ENCODE measurements at places on chromosomes 13 and 19. TPM values are rescaled to one million over a fixed set of nuclear protein-coding genes. Genes with fewer than 3 reads are reported as not detected.

DNA sequence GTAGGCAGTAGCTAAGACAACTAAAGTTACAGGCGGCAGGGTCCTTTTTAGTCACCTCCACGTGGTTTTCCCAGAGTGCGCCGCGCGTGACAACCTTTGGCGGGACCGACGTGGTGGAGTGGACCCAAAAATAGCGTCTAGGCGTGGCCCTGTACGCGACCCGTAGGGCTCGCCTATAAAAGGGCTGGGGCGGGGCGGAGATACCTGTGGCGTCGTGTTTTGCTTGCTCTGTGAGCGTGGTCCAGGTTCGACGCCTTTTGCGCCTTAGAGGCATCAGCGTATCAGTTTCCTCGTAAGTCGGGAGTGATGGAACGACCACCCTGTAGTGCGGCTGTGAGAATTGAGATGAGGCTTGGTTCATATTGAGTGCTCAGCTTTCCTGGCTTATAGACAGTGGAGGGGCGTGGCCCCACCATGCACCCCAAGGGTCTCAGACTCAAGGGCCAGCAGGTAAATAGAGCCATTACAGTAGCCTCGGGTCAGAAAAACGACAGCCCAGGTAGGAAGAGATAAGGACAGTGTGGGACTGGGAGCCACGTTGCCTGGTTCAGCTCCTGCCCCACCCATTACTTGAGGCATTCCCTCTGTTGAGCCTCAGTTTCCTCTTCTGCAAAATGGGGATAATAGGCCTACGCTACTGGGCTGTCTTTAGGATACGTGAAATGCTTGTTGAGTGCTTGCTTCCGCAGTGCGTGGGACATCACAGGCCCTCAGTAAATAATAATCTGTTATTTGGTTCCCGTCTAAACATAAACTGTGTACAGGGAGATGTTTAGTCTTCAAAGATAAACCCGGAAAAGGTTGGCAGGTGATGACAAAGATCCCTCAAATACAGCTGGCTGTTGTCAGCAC, 693 bp upstream of the TMED1 start:
- DNase-seq, result peak; percentile 76

DNA sequence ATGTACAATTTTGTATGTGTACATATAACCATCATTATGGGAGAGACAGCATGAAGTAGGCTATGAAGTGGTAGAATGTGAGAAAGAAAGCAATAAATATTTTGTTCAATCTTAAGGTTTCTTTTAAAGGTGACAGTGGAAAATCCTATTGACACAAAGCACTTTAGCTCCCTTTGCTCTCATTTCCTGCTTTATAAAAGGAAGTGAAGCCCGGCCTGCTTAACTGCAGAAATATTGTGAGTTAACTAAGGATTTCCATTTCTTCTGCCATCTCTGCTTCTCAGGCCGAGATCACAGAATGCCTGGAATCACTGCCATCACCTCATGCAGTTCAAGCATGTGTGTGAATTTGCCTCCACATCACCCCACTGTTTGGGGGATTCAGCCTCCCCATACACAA, 83.5 kb downstream of the FRY start:
- no peak for DNase-seq

DNA sequence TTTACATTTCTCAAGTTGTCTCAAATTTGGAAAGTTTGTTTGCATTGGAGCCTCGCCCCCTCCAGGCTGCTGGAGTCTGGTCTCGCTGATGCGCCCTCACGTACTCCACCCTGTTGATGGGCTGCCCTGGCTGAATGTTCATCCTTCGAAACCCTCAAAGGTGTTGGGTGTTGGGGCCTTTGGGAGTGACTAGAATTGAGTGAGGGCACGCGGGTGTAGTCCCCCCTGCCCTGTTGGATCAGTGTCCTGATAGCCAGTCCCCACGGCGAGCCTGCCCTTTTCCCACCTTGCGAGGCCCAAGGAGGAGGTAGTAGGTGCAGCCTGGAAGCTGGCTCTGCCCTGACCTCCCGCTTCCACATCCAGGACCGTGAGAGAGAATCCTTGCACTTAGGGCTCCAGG, 14.8 kb downstream of the TFDP1 start:
- no peak for DNase-seq

FGF21 gene
- not detected for total RNA-seq

ZNF568 gene
- 35.1 TPM for total RNA-seq

SHANK1 gene
- total RNA-seq, result 19.3 TPM

TMEM59L gene
- total RNA-seq, result 28.9 TPM

- DNase-seq, result no peak
These were observed 92.4 kb downstream of the STK24 start for GRCh38 chr13:98484289-98485219.

SHISA2 gene
- total RNA-seq, result 12.6 TPM

- DNase-seq, result no peak
These were observed 60.1 kb upstream of the F7 start for GRCh38 chr13:113045251-113046127.

GRCh38 chr13:35817642-35818607, 313.3 kb downstream of the DCLK1 start:
- no peak for DNase-seq

DNA sequence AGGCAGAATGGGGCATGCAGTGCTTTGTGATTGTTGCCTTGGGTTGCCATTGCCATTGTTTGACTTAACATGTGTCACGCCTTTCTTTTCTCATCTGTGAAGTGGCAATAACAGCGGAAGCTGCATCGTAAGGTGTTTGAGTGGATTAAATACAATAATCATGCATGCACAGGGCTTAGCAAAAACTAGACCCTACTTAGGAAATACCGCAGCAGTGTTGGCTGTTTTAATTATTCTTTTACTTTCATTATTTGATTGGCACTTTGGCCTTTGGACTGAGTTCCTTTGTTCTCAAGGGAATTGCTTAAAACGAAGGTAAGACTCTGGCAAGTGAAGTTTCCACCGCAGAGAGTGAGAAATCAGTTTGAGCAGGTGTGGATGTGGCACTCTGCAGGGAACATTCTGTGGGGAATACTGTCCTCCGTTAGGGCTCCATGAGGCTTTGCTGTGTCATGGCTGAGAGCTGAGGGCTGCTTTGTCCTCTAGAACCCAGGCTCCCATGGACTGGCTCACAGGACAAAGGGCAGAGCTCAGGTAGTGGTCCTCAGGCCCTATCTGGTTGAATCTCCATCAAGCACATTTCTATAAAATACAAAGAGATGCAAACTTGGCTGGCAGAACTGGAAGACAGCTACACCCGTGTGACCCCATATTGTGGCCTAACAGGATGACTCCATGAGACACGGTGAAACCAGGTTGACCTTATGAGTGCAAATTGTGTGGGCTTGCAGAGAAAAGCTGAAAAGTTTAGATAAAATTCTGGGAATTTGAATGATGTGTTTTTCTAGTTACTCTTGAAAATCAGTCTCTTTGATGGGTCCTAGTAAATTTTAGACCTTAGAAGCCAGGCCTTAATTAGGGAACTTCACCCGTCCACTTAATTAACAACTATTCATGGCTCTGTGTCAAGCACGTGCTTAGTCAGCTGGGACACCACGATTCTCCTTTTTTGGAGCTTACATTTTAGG, 407.2 kb downstream of the KCNRG start:
- DNase-seq, result no peak

OVOL3 gene
- not detected for total RNA-seq

Measured in cerebellum (tissue), 4 donors.